ENCODE measurements at places on chromosomes 13 and 19.

DNA sequence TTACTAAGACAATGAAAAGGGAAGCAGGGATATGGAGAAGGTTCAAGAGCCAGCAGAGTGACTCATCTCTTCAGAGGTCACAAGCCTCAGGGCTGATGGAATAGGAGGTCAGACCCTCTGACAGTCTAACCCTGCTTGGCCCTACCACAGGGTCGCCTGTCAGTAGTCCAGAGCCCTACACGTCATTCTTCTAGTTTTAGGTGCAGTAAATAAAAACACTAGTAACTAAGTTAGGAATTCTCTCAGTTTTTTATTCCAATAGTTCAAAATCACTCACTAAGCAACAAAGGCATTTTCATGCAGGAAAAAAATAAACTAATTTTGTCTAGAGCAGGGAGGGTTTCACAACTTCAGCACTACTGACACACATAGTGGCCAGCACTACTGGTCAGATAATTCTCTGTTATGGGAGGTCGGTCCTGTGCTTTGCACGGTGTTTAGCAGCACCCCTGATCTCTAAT lies 27.2 kb downstream of the FOXO1 start:
- no peak for DNase-seq

GRCh38 chr13:108342369-108343289 lies 73.1 kb downstream of the TNFSF13B start:
- no peak for DNase-seq

- peak; percentile 35 for DNase-seq
Measured at GRCh38 chr19:33524024-33524664, 2.6 kb upstream of the PEPD start.

GRCh38 chr13:72700509-72700908 lies 26.9 kb downstream of the MZT1 start:
- no peak for DNase-seq

GRCh38 chr19:42132030-42132628 lies at the start of gene POU2F2:
Gene POU2F2, minus strand, starts transcription at chr19:42132446. Its CDS starts 35 bp downstream, at chr19:42132411.
- peak; percentile 63 for DNase-seq

- no peak for DNase-seq
Measured at GRCh38 chr19:35438527-35438926, 9.5 kb upstream of the FFAR2 start.

- DNase-seq, result peak; percentile 55
Measured at GRCh38 chr19:19405971-19406877, 749 bp downstream of the GATAD2A start.

DNA sequence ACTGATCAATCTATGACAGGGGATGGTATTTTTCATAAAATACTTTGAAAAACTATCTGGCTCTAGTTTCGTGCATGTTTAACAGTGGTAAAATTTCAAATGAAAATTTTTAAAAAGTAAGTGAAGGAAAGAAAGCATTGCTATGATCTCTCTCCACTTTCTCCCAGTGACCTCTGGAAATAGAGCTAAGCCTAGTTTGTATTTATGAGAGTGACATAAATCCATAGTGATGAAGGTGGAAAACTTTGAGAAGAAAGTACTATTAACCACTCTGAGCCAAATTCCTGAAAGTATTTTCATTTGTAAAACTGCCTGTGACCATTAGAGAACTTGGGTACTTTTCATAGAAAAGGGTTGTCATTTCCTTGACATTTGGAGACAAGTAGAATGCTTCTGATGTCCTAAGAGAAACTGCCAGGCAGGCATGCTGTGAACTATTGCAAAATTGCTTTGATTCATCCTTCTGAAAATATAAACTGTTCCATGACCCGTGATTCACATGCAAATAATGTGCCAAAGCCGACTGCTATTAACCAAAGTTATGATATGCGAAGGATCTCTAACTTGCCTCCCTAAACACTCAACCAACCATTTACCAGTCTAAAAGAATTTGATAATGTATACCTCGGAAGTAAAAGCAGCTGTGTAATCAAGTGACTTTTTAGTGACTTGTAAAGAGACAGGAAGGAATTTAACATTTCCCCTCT lies 133.2 kb downstream of the VWA8 start:
- peak; percentile 71 for DNase-seq

DNA sequence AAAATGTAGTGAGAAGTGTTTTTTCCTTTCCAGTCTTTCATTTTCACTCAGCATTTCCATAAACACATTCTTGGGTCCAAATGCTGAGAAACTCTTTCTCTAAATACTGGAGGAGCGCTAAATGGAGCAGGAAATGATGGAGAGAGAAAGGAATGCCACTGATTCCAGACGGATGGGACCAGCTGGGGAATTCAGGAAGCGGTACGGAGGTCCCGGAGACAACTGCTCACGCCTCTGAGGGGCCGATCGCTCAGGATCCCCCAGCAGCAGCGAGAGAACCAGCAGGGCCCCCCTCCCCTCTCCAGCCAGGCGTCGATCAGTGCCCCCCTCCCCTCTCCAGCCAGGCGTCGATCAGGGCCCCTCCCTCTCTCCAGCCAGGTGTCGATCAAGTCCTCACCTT lies 13.2 kb downstream of the RASA3 start:
- peak; percentile 86 for DNase-seq

- DNase-seq, result no peak
Measured at GRCh38 chr19:21751384-21751783, 16.0 kb downstream of the ZNF100 start.

DNA sequence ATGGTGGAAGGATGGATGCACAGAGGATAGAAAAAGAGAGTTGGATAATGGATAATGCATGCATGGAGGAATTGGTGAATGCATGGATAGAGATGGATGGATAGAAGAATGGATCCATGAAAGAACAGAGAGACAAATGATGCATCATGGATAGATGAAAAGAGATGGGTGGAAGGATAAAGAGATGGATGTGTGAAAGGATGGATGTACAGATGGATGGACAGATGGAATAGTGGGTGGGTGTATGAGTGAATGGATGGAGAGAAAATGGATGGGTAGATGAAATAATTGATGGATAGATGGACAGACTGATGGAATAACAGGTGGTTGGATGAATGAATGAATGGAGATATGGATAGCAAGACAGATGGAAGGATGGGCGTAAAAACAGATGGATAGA lies 25.7 kb downstream of the OLFM2 start:
- no peak for DNase-seq

- DNase-seq, result no peak
Measured at GRCh38 chr13:35681685-35682084, 205.2 kb upstream of the MAB21L1 start.

- no peak for DNase-seq
Measured at GRCh38 chr13:31136724-31137123, 25.0 kb downstream of the HSPH1 start.

DNA sequence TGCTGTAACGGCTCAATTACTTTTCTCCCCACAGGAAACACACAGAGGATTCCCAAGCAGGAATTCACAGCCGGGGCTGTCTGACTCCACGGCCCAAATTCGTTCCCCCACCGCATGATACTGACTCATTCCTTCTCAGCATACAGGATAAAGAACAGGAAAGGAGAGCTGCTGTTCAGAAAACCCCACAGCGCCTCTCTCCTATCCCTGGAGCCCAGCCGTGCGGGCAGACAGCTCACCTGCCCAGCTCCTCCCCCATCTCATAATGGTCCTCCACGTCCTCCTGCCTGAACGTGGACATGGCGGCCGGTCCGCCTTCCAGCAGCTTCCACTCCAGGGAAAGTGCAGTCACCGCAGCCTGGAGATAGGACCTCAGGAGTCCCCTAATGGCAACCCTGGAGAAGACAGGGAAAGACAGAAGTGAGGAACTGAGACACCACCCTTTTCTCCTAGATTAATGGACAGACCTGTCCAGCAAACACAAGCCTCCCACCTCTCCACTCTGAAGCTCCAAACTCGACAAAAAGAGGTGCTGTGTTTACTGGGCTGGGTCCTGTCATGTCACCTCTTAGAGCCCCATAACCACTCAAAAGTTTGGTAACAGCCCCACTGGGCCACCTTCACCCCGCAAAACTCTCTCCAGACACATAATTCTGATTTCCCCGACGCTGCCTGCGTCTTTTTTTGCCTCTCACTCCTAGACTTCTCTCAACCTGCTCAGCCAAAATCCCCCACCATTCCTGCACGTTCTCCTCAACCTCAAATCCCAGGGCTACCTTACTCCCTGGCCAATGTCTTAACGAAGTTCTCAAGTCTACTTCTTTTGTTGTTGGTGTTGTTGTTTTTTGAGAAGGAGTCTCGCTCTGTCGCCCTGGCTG lies 1.2 kb downstream of the DAPK3 start:
- peak; percentile 94 for DNase-seq

DNA sequence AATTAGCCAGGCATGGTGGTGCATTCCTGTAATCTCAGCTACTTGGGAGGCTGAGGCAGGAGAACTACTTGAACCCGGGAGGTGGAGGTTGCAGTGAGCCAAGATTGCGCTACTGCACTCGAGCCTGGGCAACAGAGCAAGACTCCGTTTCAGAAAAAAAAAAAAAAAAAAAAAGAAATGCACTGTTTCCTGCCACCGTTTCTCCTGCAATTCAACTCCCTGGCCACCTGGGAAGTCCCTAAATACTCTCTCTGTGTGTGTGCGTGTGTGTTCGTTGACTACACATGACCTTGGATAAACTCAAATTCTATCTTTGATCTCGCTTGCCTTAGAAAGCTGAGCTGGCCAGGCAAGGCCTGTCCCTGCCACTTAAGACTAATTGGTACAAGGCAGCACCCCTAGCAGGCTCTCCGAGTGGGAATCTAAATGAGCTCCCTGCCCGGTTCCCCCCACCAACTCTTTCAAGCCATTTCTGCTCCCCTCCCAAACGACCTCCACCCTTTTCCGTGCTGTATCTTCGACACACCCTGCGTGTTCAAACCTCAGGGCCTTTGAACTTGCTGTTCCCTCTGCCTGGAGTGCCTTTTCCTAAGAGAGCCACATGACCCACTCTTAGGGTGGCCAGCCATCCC lies 5.2 kb upstream of the BCAT2 start:
- DNase-seq, result peak; percentile 46

GRCh38 chr13:80550971-80551441 lies 210.1 kb upstream of the SPRY2 start:
- no peak for DNase-seq

GRCh38 chr13:112468069-112468468 lies 91.9 kb downstream of the SPACA7 start:
- DNase-seq, result no peak

GRCh38 chr19:48634036-48634342 lies 3.2 kb downstream of the DBP start:
- no peak for DNase-seq

DNA sequence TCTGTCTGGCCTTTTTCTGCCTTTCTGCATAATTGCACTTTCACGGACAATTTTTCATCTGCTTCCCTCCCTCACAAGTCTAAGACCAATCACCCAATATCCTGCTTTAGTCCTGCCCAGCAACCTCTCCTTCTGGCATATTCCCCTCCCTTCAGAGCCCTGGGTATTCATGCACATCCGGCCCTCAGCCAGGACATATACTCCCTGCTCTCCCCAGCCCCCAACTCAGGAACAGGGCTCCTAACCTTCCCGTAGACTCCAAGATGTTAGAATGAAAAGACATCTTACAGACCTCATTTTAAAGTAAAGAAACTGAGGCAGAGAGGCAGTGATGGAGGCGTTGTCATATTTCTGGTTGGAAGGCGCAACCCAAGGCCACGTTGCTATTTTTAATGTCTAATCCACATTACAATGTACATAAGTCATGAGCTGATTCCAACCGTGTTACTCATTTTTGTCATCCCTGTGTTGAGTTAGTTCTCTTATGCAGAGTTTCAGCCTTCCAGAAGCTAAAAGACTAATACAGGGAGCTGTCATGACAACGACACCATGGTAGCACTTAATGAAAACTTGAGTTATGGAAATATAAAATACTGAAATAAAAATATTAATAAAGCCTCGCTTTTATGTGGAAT lies 209.2 kb downstream of the TSHZ3 start:
- peak; percentile 46 for DNase-seq

DNA sequence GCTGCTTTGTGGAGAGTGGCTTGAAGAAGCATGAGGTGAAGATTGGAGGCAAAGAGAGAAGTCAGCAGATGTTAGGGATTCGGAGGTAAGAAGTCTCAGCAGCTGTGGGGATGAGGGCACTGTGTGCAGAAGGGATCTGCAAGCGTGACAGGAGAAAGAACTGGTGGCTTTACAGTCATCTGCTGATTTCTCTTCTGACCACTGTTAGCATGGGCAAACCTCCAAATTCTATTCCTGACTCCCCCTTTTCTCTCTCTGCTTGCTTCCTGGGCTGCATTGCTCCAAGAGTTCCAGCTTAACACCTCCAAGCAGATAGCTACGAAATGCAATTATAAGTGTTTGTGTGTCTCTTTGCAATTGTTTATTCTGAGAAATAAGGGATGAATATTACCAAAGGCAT lies 159.6 kb downstream of the GGACT start:
- DNase-seq, result no peak

GRCh38 chr13:98848746-98849145 lies 96.3 kb upstream of the SLC15A1 start:
- no peak for DNase-seq

GRCh38 chr19:13063461-13064091 lies 39.1 kb downstream of the LYL1 start:
- no peak for DNase-seq

DNA sequence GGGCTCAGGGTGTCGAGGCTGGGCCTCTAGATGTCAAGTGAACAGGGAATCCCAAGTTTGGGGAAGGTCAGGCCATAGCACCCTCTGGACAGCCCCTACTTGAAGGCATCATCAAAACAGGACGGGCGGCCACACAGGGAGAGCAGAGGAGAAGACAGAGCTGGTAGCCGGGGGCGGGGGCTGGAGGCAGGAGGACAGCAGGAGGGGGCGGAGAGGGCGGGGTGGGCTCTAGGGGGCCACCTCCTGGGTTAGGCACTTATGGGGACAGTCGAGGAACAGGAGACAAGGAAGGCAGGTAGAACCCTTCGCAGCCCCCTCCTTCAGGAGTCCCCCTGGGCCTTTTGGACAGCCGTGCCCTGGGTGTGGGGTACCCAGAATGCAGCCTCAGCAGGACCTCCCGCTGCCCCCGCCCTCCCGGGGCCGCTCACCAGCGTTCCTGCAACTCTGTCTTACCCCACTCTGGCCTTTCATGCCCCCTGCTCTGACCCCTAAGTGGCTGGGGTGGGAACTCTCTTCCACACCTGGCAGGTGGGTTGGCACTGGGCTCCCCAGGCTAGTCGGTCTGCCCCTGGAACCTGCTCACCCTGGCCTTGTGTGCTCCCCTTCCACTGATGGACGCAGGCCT lies 5.8 kb downstream of the SSBP4 start:
- no peak for DNase-seq

DNA sequence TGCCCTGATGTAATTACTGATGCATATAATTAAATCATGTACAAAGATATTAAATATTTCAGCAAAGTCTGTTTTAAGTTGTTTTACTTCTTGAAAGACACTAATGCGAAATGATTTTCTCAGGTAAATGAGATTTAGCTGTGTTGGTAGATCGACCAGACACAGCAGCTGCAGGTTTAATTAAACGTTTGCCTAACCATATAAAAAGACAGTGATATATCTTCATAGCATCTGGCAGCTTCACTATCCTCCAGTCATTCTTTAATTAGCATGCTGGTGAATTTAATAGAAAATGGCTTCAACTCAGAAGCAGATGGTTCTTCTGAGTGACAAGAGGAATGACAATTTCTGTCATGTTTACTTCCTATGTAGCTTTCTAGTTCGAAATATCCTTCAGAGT lies 69.3 kb downstream of the NHLRC3 start:
- DNase-seq, result no peak

GRCh38 chr19:17332677-17333581 lies 1.7 kb downstream of the ANO8 start:
- DNase-seq, result peak; percentile 54
